ENCODE measurements at places on chromosomes 5 and 9.

DNA sequence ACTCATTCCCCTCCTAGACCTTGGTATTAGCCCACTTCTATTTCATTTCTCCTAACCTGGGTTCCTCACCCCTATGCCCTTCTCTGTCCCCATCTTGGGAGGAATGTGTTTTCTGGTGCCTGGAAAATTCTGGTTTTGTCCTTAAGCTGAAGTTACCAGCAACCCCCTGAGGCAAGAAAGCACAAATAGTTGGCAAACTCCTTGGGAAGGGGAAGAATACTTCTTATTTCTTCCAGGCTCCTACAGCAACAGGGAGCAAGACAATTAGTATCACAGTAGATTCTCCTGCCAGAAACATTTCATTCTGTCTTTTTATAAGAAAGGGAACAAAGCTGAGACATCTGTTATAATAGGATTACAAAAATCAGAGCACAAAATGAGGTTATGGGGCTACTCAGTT is 142.5 kb downstream of the SNCAIP start:
- no peak for DNase-seq

GRCh38 chr9:110126986-110127864 is 80.7 kb downstream of the C9orf152 start:
- no peak for DNase-seq

- no peak for DNase-seq
These were observed 747.8 kb downstream of the CDH18 start for GRCh38 chr5:19240170-19240569.

GRCh38 chr5:174134545-174134944 is 89.0 kb downstream of the NSG2 start:
- no peak for DNase-seq

DNA sequence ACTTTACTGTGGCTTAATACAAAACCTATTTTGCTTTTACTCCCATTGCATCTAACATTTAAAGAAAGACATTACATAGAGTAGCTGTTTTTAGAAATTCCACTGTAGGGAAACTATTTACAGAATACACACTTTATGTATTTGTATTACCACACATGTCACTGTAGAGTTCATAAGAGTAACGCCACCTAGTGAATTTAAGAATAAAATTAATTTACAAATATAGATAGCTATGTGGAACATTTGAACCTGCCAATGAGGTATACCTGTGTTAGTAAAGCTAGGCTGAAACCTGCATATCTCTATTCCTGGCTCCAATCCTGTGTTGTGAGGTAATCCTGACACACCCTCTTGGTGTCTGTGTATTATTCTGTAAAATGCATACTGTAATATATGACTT is 234.4 kb downstream of the MAST4 start:
- DNase-seq: no peak

DNA sequence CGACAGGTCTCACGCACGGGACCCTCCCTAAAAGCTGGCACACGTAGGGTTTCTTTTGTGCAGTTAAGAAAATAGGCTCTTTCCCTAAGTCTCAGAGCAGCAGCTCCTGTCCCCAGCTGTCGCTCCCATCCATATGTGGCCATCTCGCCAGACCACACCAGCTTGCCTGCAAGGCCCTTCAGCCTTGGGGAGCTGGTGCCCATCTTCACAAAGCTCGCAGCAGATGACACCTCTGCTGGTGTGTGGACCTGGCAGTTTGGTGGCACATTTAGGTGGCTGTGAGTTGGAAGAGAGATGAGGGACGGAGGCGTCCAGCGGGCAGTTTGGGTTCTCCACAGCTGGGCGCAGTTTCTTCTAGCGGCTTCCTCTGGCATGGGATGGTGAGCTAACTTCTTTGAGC is 239.0 kb downstream of the FANCC start:
- no peak for DNase-seq

DNA sequence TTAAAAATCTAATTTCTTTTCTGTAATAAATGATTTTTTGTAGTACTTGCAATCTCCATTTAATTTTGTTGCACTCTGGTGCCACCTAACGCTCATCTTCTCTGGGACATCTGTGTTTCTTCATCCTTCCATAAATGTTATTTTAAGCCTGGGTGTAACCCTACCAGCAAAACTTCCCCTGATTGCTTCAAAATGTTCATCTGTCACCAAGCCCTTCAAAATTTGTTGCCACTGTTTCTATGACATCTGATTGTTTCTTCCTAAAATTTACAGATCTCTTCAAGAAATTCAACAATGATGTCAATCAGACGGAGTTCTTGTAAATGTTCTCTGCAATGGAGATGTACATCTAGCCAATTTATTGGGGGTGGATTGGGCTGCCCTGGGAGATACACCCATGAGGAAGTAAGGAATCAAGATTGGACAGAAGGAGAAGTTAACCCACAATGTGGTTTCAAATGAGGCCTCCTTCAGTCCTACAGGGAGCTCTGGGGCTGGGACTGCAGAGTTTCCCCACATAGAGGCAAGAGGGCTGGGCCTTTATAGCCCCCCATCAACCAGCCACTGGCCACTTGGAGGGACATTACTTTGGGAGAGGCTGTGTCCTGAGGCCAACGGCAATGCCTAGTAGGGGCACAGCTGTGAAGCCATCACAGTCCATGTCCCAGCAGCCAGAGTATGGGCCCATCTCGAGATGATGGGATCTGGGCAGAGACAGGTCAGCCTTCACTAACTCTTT is 23.3 kb downstream of the MCTP1 start:
- no peak for DNase-seq

GRCh38 chr5:5497152-5497788 is 74.8 kb downstream of the ICE1 start:
- DNase-seq: peak; percentile 59

DNA sequence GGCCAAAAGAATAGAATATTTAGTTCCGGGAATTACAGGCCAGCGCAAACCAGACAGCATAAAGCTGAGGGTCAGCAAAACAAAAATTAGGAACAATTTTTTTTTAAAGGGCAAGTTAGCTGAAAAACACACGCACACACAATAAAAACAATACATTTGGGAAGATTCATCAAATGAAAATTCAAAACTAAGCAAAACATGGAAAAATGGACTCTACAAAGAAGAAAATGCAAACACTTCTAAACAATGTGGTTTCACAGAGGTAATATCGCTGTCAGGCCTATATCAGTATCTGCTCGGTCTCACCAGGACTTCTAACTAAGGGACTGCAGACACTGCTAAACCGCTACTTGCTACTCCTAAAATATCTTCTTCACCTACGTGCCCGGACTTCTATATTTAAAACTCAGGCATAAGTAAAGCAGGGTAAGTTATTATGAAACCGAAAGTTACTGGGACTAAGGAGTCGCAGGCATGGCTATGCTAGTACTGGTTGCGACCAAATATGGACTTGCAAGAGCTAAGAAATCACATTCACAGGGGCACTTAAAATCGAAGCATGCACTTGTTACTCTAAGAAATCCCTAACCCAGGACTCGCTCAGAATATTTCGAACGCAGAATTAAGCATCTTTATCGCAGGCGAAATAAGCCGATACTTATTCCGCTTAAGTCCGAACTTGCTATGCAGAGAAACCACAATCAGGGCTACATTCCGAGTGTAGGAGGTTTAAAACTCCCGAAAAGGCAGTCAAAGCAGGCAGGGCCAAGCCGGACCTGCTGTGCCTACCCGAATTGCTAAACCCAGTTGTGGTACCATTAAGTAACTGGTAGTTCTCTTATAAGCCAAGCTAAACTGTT is 2.3 kb downstream of the ANXA2R start:
- DNase-seq: no peak

GRCh38 chr5:2886531-2886930 is 135.1 kb upstream of the IRX2 start:
- DNase-seq: no peak

- no peak for DNase-seq
These were observed 57.9 kb upstream of the FST start for GRCh38 chr5:53422539-53422938.

GRCh38 chr5:179668391-179668790 is 12.4 kb downstream of the CBY3 start:
- no peak for DNase-seq

DNA sequence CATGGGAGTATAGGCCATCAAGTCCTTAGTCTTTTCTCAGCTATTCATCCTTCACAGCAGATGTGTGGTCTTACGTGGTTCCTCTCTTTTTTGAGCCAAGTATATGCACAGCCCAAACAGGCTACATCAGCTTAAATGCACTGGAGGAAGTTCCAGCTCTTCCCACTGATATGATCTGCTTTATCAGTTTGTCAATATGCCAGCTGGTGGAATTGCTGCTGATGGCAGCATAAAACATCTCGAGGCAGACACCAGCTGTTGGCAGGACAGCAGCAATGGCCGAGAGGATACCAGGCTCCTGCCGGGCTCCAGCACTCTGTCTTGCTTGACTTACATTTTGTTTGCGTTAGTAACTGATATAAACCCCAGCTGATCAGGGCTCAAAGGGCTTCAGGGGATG is 143.4 kb downstream of the TENT4A start:
- DNase-seq: peak; percentile 75

DNA sequence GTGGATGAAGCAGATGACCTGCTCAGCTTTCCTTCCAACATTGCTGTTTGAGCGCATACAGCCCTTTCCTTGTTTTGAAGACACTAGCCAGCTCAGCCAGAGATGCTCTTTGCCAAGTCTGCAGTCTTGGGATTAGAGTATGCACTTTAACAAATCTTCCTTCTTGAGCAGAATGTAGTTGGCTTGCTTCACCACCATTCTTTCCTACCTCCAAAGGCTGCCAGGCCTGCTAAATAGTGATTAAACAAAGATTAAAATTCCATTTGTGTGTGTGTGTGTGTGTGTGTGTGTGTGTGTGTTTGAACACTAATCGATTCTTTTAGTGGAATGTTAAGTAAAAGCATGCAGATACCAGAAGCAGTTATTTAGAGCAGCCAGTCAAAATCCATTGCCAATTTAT is 97.6 kb downstream of the GALNT10 start:
- DNase-seq: no peak

GRCh38 chr9:69577123-69577522 is 95.0 kb downstream of the APBA1 start:
- no peak for DNase-seq

DNA sequence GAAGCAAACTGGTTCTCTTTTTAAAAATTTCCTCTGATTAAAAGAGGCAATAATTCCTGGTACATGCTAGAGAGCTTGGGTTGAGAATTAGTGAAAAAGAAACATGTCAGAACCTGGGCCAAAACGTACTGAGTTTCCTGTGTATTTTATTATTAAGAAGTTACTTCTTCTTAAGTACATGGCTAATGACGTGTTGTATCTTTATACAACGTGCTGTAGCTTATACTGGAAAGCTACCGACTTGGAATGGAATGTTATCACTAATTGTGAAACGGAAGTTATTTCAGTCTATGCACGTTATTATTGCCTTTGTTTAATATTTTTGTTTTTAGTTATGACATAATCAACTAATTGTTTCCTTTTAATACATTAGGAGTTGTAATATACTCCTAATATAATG is 43.1 kb downstream of the ZNF366 start:
- no peak for DNase-seq

GRCh38 chr9:10793306-10793705 is 180.5 kb upstream of the PTPRD start:
- no peak for DNase-seq

DNA sequence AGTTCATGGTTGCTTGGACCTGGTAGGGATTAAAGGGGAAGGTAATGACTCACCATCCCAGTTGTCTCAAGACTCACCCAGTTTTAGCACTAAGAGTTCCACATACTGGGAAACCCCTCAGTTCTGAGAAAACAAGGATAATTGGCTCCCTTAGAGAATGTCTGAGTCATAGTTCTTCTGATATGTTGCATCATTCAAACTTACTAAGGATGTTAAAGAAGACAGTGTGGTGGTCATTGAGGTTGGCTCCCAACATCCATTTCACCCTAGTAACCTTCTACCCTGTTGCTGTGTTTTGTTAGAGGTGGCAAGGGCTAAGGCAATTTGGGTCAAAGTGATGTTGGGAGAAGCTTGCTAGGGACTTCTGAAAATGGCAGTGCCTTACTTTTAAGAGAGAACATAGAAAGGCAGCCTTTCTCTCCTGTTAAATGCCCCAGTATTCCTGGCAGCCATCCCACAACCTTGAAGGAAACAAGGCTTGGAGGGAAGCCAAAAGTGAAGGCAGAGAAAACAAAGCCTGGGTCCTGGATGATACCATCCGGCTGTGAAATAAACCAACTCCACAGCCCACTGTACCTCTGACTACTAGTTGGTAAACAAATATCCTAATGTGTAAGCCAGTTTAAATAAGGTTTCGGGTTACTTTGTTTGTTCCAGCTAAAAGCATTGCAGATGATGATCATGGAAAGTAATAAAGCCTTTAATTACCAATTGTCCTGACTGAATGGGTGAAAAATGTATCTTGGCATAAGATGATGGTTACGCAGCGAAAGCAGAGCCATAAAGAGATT is 80.4 kb upstream of the ADAMTSL1 start:
- DNase-seq: peak; percentile 100

DNA sequence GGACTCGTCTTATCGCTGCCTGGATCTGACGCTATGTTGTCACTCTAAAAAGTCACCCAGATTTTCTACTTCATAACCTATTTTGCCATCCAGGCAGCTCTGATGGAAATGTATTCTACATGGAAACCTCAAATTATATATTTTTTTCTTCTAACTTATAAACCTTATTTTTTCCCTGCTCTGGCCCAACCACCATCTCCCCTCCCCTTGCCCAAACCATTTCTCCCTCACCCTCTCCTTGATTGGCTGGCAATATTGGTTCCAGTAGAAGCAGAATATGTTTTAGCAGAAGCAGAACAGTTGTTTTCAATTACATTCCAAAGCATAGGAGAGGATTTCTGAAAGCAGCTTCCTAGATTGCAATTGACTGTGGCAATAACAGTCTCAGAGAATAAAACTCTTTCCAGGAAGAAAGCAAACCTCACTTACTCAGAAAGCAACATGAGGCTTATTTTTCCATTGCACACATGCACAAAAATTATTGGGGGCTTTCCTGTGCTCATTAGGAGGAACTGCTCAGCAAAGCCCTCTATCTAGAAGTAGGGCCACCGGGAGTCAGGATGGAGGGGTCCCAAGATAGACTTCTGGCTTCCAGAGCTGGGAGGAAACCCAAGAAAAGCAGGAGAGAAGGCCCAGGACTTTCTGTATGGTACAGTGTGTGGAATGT is 191.8 kb downstream of the ESM1 start:
- no peak for DNase-seq

DNA sequence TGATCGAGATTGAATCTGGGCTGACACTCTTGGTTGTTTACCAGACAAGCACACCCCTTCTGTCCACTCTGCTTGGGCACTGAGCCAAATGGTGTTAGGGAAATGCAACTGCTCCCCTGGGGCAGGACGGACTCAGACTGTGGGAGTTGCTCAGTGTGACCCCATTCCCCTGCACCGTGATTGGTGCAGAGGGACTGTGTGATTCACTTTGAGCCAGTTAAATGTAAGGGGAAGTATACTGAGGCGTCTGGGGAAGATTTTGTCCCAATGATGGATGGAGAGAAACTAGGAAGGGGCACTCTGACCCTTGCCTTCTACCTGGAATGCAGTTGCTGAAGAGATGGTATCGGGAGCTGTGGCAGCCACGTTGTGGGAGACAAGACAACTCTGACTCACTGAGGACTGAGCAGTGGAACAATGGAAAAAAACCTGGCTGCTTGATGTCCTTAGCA is 196.0 kb upstream of the ANKRD55 start:
- DNase-seq: no peak

Measured in DMS153 (cell line).